Hematopoietic multipotent progenitor cell treated with erythropoietin and hydrocortisone succinate and interleukin-3 and kit ligand, for 15 days (in vitro differentiated cells): ENCODE measurements at places on chromosomes 12 and 14.

- DNase-seq = no peak
These were observed 30.5 kb downstream of the SH2B3 start for GRCh38 chr12:111436266-111436665.

- peak; percentile 6 for DNase-seq
These were observed 771 bp upstream of the AVPR1A start for GRCh38 chr12:63151623-63152320.

DNA sequence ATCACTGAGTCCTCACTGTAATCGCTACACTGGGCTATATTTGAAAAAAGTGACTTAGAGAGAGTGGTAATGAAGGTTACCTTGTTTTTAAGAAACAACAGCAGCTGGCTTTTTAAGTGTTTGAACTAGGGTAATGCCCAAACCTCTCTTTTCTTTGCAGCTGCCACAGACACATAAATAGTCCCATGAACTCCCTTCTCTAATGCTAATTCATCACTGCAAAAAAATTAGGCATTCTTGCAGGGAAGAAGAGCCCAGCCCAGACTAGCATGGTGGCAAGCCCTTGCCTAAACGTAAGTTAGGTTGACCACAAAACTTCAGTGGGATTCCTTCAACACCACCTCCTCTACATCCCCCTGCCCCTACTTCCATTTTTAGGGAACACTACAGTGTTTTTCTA, 17.9 kb upstream of the MED6 start:
- DNase-seq = no peak

DNA sequence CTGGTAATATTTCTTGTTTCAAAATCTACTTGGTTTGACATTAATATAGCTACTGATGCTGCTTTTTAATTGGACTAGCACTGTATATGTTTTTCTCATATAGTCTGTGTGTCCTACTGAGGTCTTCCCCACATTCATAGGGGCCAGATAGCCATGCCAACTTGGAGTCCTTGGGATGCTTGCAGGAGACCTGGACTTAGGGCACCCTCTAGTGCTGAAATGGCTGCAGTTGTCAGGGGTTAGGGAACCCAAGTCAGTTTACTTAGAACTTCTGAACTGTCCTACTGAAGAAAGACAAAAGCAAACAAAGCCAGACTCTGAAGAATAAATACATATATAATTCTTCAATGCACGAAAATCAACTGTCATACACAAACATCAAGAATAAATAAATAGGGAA, 279.9 kb upstream of the SYT1 start:
- DNase-seq = no peak

GRCh38 chr12:3611860-3612703, 121.1 kb downstream of the PRMT8 start:
- DNase-seq = no peak

- no peak for DNase-seq
These were observed 357.4 kb downstream of the KCNH5 start for GRCh38 chr14:62687818-62688217.

- DNase-seq = no peak
These were observed 6.0 kb downstream of the PLD4 start for GRCh38 chr14:104930526-104931303.

DNA sequence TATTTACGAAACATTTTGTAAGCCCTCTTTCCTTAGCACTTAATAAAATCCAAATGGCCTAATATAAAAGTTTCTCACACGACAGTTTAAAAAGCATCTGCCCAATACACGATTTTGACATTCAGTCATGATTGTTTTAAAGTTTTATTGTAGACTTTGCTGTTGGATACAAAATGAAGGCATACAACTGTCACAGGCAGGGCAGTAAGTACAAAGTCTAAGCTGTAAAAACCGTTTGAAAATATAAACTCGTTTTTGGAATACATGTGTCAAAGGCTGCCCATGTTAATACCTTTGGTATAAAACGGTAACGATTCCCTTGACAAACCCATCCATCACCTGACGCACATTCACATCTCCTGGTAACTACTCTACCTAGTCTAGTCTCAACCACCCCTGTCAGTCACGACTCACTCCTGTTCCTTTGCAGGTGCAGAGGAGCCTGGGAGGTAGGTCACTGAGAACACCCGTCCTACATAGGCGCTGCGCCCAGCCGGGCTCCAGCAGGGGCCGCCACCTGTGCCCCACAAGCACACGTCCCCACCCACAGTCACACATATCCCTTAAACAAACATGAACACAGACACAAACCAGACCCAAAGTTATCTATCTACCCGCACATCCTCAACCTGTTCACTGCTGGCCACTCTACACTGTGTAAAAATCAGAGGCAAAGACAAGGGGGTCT, 27.1 kb downstream of the KCTD10 start:
- DNase-seq = no peak

GRCh38 chr14:54489318-54489683, 521 bp upstream of the GMFB start:
- no peak for DNase-seq

- no peak for DNase-seq
These were observed 388.7 kb downstream of the NUAK1 start for GRCh38 chr12:105750096-105750495.

GRCh38 chr12:122158700-122159285, 15.2 kb downstream of the IL31 start:
- DNase-seq = no peak

DNA sequence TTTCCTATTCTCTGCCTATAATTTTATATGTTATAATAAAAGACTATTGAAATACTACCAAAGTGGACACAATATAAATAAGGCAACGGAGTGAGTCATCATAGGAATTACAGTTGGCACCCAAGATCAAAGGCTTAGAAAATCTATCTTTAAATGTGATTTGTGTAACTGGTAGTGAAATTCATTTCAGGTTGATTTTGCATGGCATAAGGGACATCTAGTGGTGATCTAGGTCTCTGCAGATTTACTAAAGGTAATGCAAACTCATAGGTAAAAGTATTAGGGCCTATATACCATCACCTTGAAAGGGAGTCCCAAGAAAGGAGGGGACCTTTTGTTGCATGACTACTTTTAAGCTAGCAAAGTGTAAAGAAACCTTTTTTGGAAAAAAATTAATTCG, 527.2 kb downstream of the NRXN3 start:
- peak; percentile 6 for DNase-seq

GRCh38 chr12:30969606-30970395, 43.3 kb downstream of the TSPAN11 start:
- DNase-seq = no peak

DNA sequence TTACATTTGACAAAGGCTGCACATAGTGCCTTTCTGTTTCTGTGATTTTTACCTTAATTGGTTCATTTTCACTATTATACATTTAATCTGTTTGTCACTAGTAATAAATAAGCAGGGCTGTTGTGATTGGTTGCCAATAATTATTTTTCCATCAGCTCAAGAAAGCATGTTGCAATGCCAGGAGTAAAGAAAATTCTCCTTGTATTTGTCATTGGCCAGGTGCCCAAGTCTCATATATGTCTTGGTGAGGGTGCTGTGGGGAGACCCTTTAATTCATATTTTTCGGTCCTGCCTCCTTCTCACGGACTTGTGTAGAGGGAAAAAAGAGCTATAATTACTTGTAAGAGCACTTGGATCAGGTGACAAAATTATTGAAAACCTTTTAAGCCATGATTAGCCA, 108.0 kb downstream of the KITLG start:
- DNase-seq = no peak

GRCh38 chr14:64637735-64638473, 66.3 kb upstream of the PLEKHG3 start:
- DNase-seq = no peak
